NCI-H2081 treated with DMSO at 0.1 percent for 48 hours (cell line): ENCODE measurements at places on chromosomes 2 and 18.

- DNase-seq = no peak
These were observed 122.2 kb downstream of the SLC8A1 start for GRCh38 chr2:40329739-40330030.

DNA sequence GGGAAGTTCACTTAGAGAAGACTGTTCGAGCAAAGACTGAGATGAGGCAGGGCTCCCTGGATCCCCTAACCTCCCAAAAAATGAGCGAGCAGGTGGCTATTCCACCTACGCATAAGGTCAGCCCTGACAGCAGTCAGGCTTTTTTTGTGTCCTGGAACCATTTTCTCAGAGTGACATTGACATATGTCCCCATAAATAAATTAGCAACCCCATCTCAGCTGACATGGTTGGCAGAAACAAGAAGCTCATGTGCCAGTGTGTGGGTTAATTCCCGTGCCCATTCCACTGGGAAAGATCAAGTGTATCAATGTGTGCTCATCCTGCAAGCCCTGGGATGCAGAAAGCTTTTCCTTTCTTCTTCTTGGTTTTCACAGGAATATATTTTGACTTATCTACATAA is 740.4 kb upstream of the CELF4 start:
- no peak for DNase-seq

DNA sequence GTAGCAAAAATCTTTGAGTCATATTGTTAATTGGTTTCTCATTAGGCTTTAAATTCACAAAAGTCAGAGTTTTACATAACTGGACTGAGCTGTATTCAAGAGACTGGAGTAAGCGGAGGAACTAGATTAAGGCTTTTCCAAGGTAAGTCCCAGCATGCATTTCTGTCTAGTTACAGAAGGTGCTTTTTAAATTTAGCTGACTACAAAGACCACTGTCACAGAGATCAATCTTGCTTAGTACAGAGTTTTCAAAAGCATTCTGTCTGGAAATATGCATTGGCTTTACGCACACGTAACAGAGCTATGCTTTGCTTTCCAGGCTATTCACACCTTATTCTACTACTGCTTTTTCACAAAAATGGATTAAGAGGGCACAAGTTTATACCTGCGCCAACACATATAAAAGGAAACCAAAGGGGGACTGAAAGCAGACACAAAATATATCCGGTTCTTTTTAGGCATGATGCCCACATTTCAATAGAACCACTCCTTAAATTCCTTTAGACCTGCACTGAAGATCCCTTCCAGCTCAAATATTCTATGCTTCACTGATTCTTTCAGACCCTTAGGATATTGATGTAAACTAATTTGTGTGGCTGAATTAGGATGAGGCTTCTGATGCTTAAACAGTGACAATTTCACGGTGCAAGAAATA is 560.7 kb upstream of the CRIM1 start:
- DNase-seq = no peak

DNA sequence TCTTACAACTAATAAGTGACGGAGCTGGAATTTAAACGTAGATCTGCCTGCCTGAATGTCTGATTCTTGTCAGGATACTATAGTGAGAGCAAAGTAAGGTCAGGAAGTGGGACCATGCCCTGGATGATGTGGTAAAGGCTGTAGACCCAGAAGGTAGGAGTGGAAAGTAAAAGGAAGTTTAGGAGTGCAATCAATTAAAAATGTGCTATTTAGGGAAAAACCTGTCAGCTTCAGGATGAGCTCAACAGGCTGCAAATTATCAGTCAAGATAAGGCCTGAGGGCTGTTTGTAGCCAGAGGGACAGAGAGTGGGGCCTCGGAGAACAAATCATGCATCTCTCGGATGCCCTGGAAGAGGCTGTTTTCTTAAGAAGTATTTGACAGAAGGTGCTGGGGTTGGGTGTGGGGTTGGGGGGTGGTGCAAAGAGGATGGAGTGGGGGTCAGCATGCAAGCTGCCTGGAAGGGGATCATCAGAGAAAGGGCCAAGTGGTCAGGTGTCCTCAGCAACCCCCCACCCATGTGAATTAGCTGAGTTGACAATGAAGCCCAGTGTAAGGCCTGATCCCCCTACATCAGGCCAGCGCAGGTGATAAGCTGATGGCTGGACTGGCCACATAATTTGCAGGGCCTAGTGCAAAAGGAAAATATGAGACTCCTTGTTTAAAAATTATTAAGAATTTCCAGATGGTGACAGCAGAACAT is 53.2 kb upstream of the MAPRE3 start:
- no peak for DNase-seq

DNA sequence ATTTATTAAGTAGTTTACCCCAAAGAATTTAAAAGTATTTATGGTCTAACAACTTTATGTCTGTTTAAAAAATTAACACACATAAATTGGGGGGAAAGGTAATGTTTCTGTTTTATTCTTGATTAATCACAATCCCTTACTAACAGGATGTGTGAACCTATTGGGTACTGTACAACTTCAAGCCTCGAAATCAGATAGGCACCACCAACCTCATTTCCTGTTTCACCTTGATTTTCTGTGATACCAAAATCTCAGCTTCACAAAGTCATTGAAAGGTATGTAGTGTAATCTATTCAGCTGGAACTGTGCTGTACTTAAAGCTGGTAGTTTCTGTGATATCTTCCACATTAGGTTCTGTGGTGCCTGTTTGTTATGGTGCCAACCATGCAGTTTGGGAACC is 4.0 kb downstream of the RNMT start:
- no peak for DNase-seq

DNA sequence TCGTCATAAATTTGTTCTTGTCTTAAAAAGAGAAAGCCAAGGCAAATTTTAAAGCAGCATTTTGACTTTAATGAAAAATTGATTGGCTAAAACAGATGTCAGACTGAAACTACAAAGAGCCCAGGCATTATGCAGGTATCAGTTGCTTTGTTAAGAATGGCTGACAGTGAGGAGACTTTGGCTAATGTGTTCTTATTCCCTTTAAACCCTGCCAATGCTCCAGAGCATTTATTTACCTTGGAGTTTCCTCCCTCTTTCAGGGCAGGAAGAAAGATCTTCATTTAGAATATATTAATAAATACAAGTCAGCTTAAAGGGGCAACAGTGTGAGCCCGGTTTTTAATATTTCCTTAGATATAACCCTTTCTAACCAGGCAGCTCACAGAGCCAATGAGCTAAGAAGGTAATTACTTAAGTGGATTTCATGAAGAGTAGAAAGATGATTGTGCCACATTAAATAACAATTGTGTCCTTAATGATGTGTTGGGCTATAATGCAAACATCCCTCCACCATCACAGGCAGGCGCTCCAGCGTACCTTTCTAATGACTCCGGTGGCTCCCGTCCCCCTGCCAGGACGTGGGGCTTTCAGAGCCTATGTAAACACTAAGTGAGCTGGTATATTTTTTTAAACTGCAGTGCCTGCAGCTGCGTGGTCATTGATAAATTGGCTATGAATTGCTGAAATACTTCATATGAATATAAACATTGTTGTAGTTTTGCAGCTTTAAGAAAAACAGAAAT is 349.4 kb upstream of the POU3F3 start:
- DNase-seq = peak; percentile 91

- DNase-seq = no peak
These were observed 9.6 kb downstream of the TRPM8 start for GRCh38 chr2:233926806-233927205.

- no peak for DNase-seq
These were observed 103.3 kb downstream of the PLA2R1 start for GRCh38 chr2:159959136-159959535.

DNA sequence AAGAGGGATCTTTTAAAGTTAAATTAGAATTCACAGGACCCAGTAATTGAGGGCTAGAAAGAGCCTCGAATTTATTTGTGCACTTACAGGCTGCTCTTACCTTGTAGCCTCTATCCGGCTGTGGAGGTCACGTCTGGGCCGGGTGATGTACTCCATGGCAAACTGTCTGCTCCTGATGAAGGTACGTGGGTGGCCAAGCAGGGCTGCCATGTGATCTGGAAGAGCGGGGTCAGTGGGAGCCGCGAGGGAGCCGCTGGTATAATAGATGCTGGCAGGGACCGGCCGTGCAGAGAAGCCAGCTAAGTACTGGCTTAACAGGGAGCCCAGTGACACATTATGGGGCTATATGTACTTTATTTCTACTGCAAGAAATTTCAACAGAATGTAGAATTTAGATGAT is 59.2 kb downstream of the ADI1 start:
- DNase-seq = no peak

DNA sequence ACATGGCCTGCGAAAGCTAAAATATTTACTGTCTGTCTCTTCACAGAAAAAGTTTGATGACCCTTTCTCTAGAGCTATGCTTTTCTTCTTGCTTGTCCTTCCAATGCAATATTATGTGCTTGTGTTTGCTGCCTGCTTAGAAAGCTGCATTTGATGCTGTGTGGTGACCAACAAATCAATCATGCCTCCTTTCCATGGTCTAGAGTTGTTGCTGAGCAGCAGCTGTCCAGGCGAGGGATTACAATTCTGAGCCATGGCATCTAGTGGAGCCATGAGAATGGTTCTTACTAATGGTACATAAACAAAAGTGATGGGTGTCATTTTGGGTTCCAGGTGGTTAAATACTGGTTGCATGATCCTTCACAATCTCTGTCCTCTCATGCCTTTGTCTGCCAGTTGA is 1142.1 kb downstream of the DPP10 start:
- peak; percentile 71 for DNase-seq

DNA sequence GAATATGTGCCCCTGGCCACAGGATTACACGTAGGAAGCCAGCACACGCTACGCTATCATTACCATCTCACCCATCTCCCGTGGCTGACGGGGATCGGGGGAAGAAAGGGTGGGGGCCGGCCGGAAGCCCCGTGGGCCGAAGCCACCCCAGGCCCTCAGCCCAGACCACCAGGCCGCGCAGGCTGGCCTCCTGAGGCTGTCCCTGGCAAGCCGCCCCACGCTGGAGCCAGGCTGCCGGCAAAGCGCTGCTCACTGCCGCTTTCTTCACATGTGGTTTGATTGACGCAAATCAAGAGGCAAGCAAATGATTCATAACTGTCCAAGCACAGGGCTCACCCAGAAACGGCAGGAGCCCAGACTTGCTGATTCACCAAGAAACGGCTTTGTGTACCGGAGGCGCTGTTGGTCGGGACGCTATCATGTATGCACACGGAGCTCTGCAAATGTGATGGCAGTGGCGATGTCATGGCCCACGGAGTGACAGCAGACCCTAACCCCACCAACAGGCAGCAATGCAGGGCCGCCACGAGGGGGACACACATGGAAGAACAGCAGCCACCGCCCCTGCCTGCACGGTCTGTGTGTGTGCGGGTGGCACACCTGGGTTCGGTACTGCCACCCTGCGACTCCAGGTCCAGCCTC is 125.7 kb downstream of the HDAC4 start:
- DNase-seq = no peak

GRCh38 chr2:177556153-177556552 is 163.6 kb downstream of the AGPS start:
- no peak for DNase-seq

GRCh38 chr2:178479275-178479616 is 846 bp upstream of the FKBP7 start:
- no peak for DNase-seq

- no peak for DNase-seq
These were observed 106.4 kb downstream of the EXOC6B start for GRCh38 chr2:72719416-72719815.

- no peak for DNase-seq
These were observed 61.8 kb downstream of the FAM168B start for GRCh38 chr2:131031431-131031841.

DNA sequence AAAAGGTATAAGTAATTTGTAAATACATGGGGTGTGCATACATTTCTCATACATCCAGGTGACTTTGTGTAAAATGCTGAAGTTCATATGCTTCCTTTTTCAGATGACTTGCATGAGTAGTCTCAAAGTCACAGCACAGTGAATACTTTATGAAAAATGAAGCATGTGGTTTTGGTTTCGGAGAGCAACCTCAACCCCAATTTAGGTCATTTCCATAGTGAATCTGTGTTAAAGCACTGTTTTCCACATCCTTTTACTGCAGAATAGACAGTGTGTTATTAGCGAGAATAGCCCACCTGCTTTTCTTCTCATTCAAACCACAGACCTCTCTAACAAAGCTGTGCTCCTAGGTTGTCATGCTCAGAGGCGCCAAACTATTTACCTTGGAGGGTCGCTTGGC is 204.4 kb upstream of the RASGRP3 start:
- no peak for DNase-seq

DNA sequence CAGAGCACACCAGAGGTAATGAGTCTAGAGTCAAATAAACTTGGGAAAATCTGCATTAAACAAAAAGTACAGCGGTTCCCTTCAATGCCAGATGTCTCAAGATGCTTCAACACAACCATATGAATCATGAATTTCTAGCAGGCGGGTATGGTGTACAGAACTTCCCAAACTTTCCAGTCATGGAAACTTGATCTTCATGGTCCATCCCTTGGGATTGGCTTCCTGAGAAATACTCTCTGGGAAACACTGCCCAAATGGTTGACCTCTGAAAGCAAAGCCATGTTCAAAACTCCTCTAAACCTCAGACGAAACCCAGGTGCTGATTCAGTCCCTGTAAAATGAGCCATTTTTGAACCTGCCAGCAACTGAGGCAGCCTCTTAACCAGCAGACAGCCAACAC is 16.4 kb upstream of the TMEM247 start:
- no peak for DNase-seq

- no peak for DNase-seq
These were observed 708 bp upstream of the RIF1 start for GRCh38 chr2:151408788-151409600.

- DNase-seq = no peak
These were observed 724 bp downstream of the NMS start for GRCh38 chr2:100470898-100471514.

DNA sequence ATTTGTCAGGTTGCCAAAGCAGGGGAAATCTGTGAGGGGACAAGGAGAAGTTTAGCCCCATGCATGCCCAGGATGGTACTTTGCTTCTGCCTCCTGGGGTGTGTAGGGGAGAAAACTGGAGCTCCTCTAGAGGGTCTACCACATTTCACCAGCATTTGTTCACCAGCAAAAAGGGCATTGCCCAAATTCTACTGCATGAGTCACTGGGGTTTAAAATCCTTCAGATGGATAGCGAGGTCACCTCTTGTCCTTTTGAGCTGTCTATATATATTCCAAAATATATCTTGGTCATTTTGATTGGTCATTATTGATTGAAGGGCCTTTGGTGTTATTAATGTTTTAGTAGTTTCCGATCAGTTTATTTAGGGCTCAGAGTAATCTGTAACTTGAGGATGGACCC is 18.7 kb downstream of the FHOD3 start:
- DNase-seq = no peak

- no peak for DNase-seq
These were observed 857 bp downstream of the DYM start for GRCh38 chr18:49459404-49460171.

- DNase-seq = no peak
These were observed 208.2 kb upstream of the ALPP start for GRCh38 chr2:232170396-232170795.

DNA sequence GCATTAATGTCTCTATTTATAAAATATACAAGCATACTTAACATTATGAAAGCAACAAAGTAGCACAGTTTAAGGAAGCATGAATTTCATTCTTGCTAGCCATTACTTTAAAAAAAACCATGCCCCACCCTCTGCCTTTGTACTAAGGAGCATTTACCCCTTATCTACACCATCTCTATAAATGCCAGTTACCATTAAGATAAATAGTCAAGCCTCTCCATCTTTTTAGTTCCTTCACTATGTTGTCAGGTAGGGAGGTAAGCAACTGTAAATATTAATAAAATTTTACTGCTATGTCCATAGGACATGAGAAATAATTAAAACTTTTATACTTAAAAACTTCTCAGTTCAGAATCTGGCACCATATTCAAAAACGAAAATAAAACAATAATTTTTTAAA is 42.1 kb downstream of the ROCK1 start:
- DNase-seq = no peak

GRCh38 chr2:160267022-160267421 is 67.0 kb upstream of the ITGB6 start:
- no peak for DNase-seq

GRCh38 chr2:99651930-99652670 is 162.3 kb upstream of the REV1 start:
- DNase-seq = no peak
